ENCODE measurements at places on chromosomes 11 and 22.
A peak's percentile ranks its signal among the peaks of the same experiment; 100 is the strongest.

DNA sequence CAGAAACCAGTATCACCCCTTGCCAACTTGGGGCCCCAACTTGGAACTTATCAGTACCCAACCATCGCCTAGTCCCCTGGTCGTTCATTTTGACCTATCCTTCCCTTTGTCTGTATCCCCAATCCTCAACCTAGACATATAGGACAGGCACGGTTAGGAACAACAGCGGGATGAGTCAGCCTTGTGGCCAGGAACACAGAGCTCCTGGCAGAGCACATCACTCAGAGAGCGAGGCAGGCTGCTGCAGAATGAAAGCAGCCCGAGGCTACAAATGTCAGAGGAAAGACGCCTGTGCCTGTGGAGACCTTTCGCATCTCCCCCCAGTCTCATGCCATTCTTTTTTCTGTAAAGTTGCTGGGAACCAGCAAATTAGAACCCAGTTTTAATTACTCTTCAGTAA, 14.6 kb downstream of the DKK3 start:
- DNase-seq = no peak

GRCh38 chr11:3156282-3156660, 8.8 kb downstream of the OSBPL5 start:
- no peak for DNase-seq

DNA sequence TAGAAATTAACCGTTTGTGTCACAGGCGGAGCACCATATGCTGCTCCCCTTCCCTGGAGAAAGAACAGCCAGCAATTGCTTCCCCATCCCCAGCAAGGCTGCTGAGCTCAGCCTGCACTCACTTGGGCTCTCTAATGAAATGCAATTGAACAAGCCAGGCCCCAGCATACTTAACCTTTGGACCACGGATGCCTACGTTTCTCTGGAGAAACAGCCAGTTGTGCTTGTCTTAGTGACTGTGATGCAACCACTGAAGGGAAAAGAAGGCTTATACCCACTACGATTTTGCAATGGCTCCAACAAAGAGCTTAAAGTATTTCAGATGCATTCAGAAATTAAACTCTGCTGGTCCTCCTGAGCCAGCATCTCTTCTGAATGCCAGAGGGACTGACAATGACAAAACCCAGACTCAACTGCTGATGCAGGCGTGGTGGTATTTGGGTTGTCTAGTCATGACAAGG, 51.3 kb upstream of the SESN3 start:
- DNase-seq = no peak

GRCh38 chr11:121644187-121644512, 191.4 kb upstream of the SORL1-AS1 start:
- DNase-seq = no peak

GRCh38 chr22:40898850-40899357, 37.0 kb upstream of the DNAJB7 start:
- DNase-seq = peak; percentile 31

DNA sequence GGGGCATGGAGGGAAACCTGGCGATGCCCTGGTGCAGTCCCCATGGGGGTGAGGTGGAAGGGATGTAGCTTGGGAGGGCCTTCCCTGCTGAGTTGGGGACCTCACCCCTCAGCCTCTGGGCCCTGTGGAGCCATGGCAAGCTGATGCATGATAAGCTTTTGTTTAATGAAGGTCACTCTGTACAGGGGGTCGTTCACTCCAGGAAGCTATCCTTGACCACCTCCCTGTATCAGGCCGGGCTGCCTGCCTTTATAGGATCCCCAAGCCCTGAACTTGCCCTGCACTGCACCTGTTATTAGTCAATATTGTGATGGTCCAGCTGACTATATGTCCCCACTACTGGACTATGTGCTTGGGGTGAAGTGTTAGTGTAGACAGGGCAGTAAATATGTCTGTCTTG, 49.7 kb upstream of the MYEOV start:
- no peak for DNase-seq

DNA sequence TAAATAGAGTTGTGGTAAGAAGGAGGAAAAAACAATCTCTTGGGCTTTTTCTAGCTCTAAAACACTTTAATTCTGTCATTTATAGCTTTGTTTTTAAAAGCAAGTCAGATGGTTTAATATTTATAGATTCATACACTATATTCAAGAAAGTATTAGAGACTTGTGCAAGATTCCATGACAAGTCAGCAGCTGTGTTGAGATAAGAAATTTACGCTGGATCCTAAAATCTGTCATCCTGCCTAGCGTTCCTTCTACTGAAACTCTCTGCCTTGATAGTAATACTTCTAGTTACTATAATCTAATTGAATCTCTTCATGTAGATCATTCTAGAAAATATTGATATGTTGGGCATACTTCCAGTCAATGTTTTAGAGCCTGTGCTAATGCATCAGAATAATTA, 721.8 kb downstream of the CNTN5 start:
- DNase-seq = no peak

DNA sequence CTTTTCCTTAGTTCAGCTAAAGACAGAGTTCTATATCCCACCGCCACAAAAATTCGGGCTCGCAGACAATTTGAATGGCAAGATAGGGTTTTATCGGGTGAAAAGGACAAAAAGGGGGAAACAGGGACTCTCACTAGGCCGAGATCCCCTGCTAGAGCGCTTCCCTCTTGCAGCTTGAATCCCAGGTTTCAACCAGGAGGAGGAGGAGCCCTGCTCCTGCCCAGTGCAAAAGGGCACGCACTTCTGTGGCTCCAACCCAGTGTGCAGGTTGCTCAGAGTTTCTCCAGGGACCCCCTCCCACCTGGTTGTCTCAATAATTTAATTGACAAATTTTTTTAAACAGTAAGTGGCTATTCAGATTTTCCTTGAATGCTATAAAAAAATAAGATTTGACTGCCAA, 152.6 kb upstream of the LUZP2 start:
- DNase-seq = no peak

- DNase-seq = no peak
These were observed 124.5 kb downstream of the ST3GAL4 start for GRCh38 chr11:126480015-126480409.

DNA sequence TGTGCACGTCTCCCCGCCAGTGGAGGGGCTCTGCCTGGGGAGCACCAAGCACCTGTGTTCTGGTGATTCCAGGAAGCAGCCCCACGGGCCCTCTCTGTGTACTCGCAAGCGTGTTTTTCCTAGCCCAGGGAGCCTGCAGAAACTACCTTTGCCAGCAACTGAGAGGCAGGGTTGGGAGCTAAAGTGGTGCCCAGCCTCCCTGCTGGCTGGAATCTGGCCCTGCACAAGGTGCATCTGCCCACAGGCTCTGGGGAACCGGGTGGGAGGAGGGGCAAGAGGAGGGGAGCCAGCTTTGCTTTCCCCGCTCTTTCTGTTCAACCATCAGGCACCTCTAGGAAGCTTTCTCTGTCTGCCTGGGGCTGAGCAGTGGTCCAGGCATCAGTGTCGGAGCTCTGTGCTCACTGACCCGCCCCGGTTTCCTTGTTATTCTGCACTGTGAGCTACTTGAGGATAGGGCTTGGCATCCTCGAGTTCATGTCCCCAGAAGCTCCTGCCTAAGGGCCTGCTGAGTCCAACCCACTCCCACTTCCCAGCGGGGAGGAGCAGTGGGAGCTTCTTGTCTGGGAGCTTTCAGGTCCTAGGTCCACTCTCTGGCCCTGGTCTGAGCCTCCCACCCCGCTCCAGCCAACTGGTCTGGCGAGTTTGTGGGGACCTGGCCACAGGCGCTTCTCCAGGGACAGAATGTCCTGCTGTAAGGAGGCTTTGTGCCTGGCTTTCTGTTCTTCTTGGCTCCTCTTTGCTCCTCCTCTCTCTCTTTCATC, 14.9 kb downstream of the DAGLA start:
- no peak for DNase-seq

DNA sequence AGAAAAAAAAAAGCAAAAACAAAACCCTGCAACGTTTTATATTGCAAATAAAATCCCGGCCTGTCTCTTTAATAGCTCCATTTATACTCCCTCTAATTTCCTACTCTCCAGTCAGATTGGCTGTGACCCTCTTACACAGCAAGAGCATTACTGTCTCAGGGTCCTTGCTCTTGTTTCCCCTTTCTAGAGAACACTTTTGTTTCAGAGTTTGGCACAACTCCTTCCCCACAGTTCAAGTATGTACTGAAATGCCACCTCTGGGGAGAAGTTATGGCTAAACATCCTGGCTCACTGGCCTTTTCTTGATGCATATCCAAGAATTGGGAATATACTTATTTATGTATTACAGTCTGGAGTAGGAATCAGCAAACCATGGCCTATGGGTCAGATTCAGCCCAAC, 2.6 kb downstream of the CASP12 start:
- no peak for DNase-seq

DNA sequence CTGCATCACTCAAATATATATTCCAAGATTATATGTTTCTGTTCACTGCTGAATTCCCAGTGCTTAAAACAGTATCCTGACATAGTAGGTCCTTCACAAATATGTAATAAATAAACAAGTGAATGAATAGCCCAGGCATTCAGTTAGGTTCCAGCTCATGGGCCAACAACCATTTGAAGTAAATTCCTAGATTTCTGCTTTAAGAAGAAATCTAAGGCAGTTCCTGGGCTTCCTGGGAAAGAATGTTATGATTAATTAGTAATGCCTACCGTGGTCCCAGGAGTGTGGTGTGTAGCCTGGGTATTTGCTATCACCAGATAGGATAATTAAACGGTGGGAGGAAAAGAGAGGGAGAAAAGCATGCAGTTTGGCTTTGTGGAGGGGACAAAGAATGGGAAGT, 576.8 kb downstream of the SOX6 start:
- no peak for DNase-seq

GRCh38 chr11:70399681-70400112, 1.4 kb downstream of the CTTN start:
- peak; percentile 90 for DNase-seq

- peak; percentile 67 for DNase-seq
These were observed 55.9 kb downstream of the KCNC1 start for GRCh38 chr11:17790453-17790852.

DNA sequence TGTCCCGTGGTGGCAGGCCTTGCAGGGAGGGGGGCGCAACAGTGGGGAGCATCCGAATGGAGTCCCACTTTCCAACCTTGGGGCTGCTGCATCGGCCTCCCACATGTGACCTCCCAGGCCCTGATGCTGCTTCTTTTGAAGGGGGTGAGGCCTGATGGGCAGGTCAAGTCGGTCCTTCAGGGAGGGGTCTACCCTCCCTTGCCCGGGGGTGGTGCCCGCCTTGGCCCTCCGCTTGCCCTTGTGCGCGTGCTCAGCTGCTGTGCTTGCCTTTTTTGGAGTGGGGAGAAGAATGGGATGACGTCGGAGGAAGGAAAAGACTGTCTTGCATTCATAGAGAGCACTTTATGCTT, 66.9 kb downstream of the PRDM11 start:
- DNase-seq = no peak

- DNase-seq = no peak
These were observed 1.3 kb downstream of the EHBP1L1 start for GRCh38 chr11:65576867-65577755.

- DNase-seq = no peak
These were observed 7.8 kb upstream of the PAX6 start for GRCh38 chr11:31818874-31819331.

DNA sequence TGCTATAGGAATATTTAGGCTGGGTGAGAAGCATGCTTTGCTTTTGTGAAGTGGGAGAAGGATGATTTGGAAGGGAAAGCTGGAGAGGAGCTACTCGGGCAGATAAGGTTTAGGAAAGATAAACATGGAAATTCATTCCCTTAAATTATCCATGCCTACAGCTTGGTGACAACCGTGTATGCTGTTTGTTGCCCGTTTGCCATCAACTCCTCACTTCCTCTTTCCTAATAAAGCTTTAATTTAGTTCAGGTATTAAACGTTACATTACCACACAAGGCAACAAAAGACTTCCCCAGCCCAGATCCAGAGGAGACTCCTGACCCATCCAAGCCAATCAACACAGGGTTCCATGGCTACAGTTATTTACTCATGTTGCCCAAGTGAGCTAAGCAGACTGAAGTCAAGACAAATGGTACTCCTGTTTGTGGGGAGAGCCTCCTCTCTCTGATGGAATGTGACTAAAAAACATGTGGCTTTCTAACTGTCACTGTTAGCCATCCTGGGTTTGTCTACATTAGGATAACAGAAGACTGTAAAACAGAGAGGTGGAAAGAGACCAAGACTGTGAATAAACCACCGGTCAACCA, 101.7 kb upstream of the GRAMD1B start:
- no peak for DNase-seq

DNA sequence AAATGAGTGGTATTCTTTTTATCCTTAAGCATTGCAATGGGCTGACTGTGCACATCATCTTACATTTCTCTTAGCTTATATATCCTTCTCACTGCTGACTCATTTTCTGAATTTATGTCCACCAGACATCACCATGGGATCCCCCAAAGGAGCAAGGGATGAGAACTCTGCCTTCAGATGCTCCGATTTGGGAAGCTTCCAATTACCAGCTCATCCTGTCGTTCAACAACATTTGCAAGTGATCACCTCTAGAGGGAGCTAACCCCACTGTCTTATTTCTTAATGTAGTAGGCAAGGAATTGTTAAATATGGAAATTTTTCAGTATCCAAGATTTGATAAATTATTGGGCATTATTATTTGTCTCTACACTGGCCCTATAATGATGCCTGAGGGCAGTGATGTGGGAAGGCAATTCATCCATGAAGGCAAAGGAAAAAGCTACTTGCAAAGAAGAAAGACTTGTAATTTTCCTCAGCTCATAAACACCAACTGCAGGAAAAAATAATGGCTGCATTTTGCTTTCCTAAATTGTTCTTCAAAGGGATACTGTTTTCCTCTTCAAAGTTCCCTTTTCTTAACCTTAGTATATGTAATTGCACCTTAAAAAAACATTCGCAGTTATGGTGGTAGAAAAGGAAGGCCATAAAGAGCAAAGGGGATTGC, 102.4 kb upstream of the FSHB start:
- no peak for DNase-seq

GRCh38 chr11:118152552-118153471, at the start of gene SCN4B:
SCN4B (minus strand) TSS chr11:118152823; CDS start chr11:118152673, 150 bp downstream.
- no peak for DNase-seq

DNA sequence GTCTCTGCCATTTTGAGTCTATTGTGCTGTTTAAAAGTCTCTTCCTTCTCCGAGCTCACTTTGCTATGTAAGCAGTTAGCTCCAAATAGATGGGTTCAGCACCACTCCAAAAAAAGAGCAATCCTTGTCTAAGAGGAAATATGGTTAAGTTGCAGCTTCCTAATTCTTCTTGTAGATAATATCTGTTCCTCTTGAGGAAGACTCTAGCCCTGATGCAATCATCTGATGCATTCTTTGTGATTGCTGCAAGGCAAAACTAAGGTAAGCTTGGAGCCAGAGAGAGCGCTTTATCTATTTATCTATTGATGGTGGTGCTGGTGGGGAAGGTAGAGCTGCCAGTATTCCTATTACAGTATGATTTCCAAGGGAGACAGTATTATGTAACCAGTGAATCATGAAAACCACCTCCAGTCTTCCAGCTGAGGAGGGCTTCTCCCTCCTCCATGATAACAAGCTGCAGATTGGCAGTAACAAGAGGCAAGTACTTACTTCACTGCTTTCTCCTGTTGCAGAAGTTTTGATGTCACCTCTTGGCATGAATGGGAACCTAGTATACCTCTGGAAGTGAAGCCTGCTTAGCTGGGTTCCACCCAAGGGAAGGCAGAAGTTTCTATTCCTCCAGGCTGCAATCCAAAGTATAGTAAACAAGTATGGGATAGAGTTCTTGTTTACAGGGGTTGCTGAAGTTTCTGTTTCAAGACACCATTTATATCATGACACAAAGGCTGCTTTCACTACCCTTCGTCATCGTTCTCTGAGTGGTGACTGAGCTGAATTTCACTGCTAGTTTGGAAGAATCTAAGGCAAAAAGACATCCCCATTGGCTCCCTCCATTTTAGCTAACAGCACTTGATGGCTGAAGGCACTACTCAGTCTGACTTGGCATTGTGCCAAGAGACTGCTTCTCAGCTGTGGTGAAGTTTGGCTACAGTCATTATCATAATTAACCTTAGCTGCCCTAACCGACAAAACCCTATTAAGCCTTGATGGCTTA, 49.7 kb downstream of the FDX1 start:
- DNase-seq = no peak

Measured in non-pigmented ciliary epithelial cell (primary cell).